ENCODE measurements at places on chromosomes 2 and 18.

DNA sequence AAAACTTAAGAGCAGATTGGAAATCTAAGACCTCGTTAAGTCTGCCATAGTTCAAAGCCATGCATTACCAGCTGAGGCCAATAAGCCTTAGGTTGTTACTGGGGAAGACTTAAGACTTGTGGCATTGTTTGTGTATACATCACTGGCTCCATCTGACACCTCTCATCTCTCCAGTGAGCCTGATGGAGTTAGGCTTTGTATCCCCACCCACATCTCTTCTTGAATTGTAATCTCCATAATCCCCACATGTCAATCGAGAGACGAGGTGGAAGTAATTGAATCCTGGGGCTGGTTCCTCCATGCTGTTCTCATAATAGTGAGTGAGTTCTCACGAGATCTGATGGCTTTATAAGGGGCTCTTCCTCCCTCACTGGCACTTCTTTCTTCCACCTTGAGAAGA lies 404.6 kb downstream of the ARHGAP15 start:
- no peak for DNase-seq

GRCh38 chr2:64273524-64274398 lies 129.5 kb upstream of the PELI1 start:
- no peak for DNase-seq

DNA sequence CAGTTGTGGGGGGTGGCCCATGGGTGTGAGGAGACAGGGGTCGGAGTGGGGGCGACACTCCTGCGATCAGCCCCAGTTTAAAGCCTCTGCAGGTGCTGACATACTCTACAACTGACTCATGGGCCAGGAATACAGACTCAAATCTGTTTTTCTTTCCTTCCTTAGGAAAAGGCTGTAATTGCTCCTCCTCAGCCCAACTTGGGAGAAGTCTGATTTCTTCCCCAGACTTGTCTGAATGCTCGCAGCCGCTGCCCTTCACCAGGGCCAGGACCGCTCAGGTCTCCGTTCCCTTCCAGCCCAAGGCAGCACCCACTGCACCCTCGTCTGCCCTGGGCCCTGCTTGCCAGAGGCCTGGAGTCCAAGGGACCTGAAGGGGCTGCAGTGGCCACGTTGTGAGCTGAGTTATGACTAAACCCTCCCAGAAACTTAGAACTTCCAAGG lies 41.3 kb downstream of the RHOB start:
- no peak for DNase-seq

DNA sequence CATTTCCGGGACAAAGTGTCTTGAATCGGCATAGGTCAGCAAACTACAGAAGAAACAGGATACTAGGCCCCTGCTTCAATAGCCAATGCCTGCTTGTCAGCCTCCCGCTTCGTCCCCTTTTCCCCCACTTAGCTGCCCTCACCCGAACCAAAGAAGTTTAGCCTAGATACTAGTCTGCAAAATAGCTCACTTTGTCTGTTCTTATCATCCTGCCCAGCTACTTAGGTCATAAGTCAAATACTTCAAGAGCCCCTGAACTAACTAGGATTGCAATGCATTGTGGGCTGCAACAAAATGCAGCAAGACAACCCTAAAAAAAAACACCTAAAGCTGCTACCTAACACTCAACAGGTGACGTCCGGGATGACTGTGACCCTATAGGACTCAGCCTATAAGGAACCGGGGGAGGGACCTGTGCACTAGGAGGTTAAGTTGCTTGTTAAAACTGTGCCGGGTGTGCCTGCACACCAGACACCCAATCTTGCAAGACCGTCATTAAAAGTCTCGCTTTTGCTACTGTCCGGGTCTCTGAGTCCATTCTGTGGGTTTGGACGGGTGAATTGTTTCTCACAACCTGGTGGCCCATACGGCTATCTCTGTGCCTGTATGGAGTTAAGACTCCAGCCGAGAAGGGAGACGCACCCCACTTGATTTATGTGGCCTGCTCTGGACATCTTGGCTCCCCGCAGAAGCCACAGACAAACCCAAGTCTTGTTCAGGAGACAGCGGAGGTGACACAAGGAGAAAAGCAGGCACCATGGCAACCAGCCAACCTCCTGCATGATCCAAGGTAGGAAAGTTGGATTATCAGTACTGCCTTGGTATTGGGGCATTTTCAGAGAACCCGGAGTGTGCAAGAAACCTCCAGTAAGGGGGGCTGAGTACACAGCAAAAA lies 105.9 kb downstream of the HIBCH start:
- DNase-seq: no peak

GRCh38 chr2:219656526-219656925 lies 29.1 kb downstream of the SLC4A3 start:
- no peak for DNase-seq

DNA sequence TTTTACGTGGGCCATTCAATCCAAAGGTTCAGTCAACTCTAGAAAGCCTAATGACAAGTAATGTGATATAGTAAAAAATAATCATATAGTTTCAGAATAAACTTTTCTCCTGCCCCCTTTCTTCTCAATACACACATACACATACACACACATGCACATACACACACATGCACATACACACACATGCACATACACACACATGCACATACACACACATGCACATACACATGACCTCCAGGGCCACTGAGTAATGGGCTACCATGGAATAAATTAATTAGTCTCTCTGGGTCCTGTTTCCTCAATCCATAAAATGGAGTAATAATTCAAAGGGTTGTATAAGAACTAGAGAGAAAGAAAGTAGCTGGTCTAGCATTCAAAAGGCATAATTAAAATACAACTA lies 5.4 kb upstream of the TRIB2 start:
- DNase-seq: no peak

GRCh38 chr18:4172196-4173100 lies 282.7 kb downstream of the DLGAP1 start:
- DNase-seq: no peak
